Activated CD8-positive, alpha-beta T cell treated with anti-CD3 and anti-CD28 coated beads for 36 hours (primary cell): ENCODE measurements at places on chromosomes 1 and 21. TPM values are rescaled to one million over a fixed set of nuclear protein-coding genes. Genes with fewer than 3 reads are reported as not detected.

GRCh38 chr1:43373066-43373940 lies 5.5 kb upstream of the ELOVL1 start:
- H3K4me1 ChIP-seq, result peaks cover 9% of the 10 kb centered on the region
- H3K27ac ChIP-seq, result no peak overlapping the region
- no peaks in the 10 kb centered on the region for H3K27me3 ChIP-seq
- DNase-seq, result no peak

DNA sequence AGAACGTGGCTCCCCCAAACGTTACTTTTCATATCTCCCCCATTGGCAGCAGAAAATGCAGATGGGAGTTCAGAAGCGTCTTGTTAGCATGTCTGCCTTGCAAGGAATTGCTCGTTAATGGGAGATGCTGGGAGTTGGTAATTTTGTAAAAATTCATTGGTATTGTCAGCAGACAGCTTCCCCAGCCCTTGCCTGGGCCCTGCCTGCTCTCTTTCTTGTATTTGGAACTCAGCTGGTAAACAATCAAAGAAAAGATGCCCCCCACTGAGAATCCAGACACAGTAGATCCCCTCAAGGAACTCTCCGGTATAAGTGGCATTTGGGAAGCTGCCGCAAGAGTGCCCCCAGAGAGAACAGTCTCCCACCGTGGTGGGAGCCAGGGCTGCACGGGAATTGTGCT lies 94.4 kb upstream of the IGSF21 start:
- no peak overlapping the region for H3K27ac ChIP-seq
- H3K4me1 ChIP-seq, result no peaks in the 10 kb centered on the region
- H3K36me3 ChIP-seq, result no peaks in the 10 kb centered on the region
- H3K27me3 ChIP-seq, result peaks cover 12% of the 10 kb centered on the region
- no peak for DNase-seq
- H3K4me3 ChIP-seq, result no peak overlapping the region

Gene BGLAP
- total RNA-seq, result 2.2 TPM

DNA sequence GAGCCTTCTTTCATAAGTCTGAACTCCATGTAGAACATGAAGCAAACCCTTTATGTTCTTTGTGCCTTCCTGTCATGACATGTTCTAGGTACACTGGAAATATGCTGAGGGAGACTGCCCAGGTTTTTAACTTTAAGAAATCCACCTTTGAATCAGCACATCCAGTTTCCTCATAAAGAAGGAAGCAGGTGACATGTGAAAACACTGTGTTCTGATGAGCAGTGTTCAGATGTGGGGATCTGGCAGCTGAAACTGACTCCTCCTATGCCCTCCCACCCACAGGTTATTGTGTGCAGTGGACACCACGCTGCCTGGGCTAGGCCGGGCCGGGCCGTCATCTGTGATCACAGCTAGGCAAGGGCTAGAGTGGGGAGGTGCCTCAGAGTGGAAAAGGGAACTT lies 51.1 kb downstream of the CNN3 start:
- no peak for DNase-seq
- H3K36me3 ChIP-seq, result no peaks in the 10 kb centered on the region
- no peaks in the 10 kb centered on the region for H3K27me3 ChIP-seq

Gene VHLL
- not detected for total RNA-seq

DNA sequence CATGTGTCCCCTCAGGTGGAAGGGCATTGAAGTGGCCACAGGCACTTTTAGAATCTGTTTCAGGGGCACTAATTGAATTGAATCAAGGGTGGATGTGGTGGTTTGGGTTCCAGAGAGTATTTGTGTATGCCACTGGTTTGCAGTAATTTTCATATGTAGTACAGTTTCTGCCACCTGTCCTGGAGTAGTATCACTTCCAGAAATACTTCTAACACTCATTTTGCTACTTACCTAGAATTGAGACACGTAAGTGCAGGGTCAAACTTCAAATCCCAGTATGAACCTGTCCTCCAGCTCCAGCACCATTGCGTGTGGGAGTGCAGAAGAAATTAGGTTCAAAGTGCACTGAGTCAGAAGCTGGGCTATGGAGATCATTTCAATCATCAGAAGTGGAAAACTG lies 26.8 kb downstream of the RSPH1 start:
- no peak overlapping the region for H3K4me3 ChIP-seq
- DNase-seq, result no peak
- H3K27ac ChIP-seq, result no peak overlapping the region
- H3K36me3 ChIP-seq, result no peaks in the 10 kb centered on the region
- no peaks in the 10 kb centered on the region for H3K27me3 ChIP-seq
- H3K4me1 ChIP-seq, result peaks cover 24% of the 10 kb centered on the region

Gene RABIF
- total RNA-seq, result 7.0 TPM

Gene YARS1
- 231 TPM for total RNA-seq
